ENCODE measurements at places on chromosomes 2 and 18.

DNA sequence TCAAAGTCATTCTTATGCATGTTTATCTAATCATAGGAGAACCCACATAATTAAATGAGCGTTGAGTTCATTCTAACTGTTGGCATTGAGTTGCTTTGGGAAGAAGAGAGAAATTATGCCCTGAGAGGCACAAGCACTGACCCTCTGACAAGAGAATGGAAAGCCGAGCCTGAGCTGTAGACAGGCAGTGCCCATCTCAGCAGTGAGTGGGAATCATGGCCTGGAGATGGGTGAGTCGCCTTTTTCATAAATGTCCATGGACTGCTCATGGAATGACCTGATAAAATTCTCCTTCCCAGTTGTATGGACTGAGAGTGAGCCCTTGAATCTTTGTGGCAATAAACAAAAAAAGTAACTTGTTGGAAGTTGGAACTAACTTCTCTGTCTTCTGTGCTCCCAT lies 21.4 kb upstream of the MYO3B start:
- DNase-seq: no peak

- DNase-seq: no peak
Measured at GRCh38 chr2:66915237-66915636, 480.3 kb downstream of the MEIS1 start.

DNA sequence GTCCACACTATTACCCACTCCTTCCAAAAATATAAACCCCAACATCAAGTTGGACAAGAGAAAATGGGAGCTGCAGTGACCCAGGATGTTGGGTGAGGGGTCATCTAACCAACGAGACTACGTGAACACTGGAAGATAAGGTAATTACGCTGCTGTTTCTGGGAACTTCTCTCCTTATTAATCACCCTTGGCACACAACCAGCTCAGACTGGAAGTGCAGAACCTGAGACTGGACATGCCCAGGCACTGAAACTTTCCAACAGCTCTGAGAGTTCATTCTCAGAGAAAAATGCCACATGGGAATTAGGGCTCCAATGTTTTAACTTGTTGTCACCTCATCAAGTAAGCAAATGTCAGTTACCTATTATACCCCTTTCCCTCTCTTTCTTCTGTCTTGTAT lies 135.3 kb downstream of the CCDC148 start:
- DNase-seq: no peak

DNA sequence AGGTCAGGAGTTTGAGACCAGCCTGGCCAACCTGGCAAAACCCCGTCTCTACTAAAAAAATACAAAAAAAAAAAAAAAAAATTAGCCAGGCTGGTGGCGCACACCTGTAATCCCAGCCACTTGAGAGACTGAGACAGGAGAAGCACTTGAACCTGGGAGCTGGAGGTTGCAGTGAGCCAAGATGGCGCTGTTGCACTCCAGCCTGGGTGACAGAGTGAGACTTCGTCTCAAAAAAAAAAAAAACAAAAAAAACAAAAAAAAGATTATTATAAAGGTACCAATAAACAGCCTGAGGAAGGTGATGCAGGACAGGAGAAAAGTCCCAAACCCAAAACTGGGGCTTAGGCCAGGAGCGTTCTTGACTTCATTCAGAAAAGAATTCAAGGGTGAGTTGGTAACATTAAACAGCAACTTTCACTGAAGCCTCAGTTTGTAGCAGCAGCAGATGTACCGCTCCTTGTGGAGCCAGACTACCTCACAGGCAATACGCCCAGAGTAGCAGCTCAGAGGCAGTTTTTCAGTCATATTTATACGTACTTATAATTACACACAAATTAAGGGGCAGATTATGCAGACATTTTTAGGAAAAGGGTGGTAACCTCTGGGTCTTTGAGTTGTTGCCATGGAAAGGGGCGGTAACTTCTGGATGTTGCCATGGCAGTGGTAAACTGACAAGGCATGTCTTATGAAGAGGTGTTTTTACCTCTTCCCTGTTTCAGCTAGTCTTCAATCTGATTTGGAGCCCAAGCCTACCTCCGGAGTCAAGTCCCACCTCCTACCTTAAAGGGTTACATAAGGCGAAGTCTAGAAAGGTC lies 1596.6 kb upstream of the CELF4 start:
- no peak for DNase-seq

DNA sequence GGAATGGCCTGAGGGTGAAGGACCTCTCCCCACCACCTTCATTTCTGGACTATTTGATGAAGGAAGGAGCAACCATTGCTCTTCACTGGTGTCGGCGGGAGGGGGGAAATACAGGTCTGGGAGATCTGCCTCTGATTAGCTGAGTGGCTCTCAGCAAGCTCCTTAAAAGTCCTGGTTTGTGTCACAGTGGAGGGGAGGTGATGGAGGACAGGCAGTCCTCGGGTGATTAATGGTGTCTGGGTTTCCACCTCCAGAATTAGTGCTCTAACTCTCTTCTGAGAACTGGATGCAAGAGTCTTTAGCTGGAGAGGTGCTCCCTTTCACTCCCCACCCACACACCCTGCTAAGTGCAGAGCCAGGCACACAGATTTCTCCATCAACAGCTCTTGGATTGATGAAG lies 83.2 kb downstream of the TTC32 start:
- no peak for DNase-seq

DNA sequence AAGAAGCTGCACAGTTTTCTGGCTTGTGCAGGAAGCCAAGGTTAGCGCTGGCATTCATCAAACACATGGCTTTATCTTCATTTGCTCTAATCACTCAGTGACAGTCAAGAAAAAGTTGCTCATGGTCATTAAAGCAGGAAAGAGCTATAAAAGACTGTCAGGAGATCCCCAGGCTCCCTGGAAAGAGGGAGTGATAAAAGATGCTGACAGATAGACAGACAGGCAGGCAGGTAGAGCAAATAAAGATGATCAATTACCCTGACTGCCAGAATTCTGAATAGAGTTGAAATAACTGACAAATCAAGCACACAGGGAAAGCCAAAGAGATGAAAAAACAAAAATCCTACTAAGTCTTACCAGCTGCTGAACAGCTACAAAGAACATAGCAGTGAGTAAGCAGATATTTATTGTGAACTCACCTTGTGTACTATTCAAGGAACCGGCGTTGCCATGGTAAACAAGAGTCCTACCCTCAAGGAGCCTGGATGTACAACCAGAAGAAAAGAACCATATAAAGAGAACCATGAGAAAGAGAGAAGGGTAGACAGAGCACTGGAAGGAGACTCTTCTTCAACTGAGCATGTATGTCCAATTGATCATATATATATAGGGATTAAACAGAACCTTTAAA lies 68.0 kb downstream of the RNF152 start:
- no peak for DNase-seq

GRCh38 chr2:20623741-20624155 lies 27.1 kb downstream of the HS1BP3 start:
- no peak for DNase-seq

- DNase-seq: no peak
Measured at GRCh38 chr2:85277416-85278158, 50.2 kb downstream of the TGOLN2 start.

- DNase-seq: no peak
Measured at GRCh38 chr2:237964578-237965404, 2.0 kb upstream of the UBE2F start.

DNA sequence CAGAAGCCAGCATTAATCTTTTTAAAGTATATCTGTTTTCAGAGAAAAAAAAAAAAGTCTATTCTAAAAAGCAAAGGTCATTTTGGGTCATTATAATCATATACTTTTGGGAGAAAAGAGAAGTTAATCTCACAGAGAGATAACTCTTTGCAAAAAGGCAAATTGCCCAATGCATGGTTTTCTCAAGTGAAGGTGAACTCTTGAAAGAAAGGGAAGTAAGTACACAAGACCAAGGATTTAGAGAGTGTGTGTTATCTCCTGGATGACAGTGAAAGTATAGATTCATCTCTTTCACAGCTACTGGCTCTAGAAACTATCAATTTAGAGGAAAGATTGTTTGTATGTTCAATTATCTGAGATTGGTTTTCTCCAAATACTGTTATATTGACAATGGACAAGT lies 151.4 kb downstream of the CD8B2 start:
- DNase-seq: no peak

GRCh38 chr2:52402128-52402527 lies 1365.5 kb upstream of the CHAC2 start:
- DNase-seq: no peak

All from activated B cell treated with CpG ODN at 0.5 μM for 24 hours (primary cell).